ENCODE measurements at places on chromosomes 1 and 21.

- peak; percentile 76 for DNase-seq
These were observed 92.1 kb upstream of the CD53 start for GRCh38 chr1:110780600-110781484.

DNA sequence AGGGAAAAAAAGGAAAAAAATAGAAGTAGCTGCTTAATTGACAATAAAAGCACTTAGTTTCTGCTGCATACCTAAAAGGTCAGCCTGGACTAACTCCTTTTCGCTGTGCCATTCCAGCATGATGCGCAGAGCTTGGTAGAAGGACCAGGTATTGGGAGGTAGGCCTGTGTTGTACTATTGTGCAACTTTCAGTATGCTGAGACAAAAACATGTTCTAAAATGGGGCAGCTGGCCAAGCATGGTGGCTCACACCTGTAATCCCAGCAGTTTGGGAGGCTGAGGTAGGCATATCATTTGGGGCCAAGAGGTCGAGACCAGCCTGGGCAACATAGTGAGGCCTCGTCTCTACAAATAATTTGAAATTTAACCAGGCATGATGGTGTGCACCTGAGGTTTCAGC, 15.0 kb upstream of the SCCPDH start:
- no peak for DNase-seq

- DNase-seq = no peak
These were observed 82.3 kb downstream of the LTN1 start for GRCh38 chr21:28910280-28910887.

DNA sequence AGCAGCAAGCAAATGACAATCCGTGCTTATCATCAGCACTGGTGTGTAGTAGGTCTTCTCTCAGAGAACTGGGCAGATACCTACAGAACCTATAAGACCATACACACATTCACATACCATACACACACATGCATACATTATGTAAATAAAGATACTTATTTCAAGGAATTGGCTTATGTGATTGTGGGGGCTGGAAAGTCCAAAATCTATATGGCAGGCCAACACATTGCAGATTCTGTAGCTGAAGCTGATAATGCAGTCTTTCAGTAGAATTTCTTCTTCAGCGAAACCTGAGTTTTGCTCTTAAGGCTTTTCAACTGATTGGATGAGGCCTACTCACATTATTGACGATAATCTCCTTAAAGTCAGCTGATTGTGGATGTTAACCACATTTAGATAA, 24.1 kb downstream of the RAP1A start:
- no peak for DNase-seq

GRCh38 chr21:45376459-45377324, 28.3 kb upstream of the COL18A1 start:
- no peak for DNase-seq

GRCh38 chr1:62082456-62083363, 111.9 kb upstream of the L1TD1 start:
- DNase-seq = peak; percentile 68

DNA sequence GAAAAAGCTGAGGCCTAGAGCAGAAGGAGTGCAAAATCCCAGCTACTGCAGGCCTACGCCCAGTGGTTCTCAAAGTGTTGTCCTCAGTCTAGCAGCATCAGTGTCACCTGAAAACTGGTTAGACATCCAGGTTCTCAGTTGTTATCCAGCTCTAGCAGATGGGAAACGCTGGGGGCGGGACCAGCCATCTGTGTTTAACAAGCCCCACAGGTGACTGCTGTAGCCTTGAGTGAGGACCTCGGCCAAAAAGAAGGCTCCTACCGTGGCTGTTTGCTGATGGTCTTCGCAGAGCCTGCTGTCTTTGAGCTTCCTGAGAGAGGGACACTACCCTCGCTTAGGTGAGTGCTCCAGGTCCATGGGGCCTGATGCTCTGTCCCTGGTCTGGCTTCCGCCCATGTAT, 69.7 kb downstream of the LRRN2 start:
- no peak for DNase-seq

DNA sequence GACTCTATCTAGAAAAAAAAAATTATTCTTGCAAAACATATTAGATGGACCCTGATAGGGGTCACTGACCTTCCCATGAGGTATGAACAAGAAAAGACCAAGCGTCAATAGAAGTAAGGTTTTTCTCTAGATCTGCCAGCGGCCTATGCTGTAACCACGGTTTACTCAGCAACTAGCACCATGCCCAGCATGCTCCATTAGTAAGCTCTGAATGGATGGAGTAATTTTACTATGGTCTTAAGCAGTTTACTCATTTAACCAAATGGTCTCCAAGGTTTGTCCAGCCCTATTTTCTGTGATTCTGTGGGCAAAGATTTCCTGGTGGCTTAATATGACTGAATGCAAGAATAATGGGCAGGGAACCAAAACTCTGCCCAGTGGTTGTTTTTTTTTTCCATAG, 113.9 kb downstream of the ADSS2 start:
- DNase-seq = no peak

GRCh38 chr1:202959276-202959620, 1.1 kb upstream of the ADIPOR1 start:
- no peak for DNase-seq

GRCh38 chr21:37032877-37033471, 26.5 kb downstream of the RIPPLY3 start:
- DNase-seq = peak; percentile 64

GRCh38 chr1:14737561-14738094, 139.1 kb downstream of the KAZN start:
- DNase-seq = no peak

DNA sequence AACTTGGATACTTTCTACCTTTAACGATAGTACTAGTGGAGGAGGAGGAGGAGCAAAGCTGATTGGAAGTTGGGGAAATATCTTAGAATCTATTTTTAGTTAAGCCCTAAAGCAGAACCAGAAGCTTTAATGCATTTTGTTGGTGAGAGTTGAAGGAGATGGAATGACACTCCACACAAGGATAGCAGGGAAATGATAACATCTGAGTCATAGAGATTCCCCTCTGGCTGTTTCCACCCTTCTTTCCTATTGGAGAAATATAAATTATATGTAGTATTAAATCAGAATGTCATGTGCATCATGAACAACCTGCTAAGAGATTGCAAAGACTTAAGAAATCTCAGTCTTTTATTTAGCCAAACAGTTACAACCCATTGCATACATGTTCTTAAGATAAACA, 1357.7 kb downstream of the NCAM2 start:
- DNase-seq = no peak

DNA sequence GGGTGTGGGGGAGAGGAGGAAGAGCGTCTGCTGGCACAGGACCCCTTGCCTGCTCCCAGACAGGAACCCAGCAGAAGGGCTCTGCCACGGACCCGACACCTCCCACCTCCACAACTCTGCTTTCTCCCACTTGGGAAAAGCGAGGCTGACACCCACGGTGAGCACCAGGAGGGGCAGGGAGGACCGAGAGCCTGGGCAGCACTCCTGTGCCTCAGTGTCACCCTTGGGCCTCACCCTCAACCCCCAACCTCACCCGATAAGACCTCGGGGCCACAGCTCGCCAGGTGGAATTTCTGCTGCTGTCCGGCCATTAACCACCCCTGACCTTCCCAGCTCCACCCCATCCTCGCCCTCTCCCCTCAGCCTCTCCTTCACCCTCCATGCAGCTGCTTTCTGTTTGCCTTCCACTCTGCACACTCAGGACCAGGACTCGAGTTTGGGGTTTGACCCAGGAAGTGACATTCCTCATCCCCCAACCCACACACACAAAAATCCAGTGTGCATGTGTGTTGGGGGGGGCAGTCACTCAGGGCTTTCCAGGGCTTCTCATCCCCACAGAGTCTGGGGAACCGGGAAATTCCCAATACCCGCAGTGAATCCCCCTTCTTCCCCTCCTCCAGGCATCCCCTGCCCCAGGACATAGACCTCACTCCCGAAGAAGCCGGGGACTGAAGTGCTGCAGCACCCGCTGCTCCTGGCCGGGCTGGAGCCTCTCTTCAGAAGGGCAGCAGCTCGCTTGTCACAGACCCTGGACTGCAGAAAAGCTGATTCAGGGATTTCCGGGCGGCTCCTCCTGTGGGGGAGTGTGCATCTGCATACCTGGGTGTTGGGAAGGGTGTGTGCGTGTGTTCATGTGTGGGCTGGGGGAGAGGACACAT, 65.8 kb downstream of the SYT2 start:
- DNase-seq = no peak

- no peak for DNase-seq
These were observed 21.1 kb downstream of the QSOX1 start for GRCh38 chr1:180175806-180176205.

DNA sequence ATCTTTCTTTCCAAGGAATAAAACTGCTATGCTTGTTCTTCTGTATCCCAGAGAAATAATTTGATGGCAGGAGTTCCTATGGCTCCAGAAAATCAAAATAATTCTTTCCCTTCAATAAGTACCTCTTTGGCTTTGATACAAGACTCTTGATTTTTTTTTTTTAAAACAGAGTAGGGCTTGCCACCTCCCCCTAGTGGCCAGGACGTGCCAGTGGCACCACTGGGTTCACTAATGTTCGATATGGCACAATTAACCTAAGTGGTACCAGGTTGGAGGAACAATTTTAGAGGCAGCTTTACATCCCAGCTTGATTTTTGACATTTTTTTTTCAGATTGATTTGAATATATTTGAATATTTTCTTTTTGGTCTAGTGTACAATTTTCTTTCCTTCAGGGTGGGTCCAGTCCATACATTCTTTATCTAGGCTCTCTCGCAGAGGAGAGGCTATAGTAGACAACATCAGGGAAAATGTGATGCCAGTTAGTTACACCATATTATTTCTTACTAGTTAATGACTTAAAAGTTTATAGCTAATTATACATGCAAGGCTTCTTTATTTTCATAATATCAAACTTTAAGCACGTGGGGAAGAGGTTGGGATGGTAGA, 330.9 kb downstream of the S1PR1 start:
- DNase-seq = peak; percentile 60

- DNase-seq = no peak
These were observed 136.0 kb downstream of the PLXNA2 start for GRCh38 chr1:208108213-208108608.

DNA sequence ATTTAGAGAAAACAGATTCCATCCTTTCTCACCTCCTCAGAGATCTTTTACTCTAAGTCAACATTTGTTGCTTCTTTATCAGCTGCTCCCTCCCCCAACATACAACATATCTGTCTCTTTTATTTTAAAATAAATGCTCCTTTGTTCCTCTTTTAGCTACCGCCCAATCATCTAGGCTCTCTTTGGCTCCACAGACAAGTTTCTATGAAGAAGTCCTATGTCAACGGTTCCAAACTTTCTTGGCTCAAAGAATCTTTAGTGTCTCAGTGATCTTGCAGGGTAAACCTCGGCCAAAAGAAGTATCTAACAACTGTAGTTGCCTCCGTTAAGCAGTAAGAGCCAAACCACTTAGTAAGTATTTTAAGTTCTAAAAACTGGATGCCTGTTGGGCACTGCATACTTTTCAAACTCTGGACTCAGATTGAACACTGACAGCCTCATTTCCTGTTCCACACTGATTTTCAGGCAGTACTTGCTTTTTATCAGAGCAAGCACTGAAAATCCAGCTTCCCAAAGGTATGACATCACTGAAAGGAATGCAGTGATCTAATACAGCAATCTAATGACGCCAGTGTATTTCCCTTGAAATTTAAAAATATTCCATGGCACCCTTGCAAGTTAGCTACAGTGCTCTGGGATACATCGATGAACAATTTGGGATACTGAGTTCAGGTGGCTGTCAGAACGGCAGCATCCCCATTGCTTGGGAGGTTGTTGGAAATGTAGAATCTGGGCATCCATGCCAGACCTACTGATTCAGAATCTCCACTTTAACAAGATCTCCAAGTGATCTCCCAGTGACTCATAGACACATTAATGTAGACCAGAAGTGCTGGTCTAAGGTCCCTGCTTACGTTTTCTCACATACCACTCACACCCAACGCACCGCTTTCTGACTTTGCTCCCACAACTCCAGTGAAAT, 26.8 kb downstream of the EGLN1 start:
- DNase-seq = peak; percentile 90

DNA sequence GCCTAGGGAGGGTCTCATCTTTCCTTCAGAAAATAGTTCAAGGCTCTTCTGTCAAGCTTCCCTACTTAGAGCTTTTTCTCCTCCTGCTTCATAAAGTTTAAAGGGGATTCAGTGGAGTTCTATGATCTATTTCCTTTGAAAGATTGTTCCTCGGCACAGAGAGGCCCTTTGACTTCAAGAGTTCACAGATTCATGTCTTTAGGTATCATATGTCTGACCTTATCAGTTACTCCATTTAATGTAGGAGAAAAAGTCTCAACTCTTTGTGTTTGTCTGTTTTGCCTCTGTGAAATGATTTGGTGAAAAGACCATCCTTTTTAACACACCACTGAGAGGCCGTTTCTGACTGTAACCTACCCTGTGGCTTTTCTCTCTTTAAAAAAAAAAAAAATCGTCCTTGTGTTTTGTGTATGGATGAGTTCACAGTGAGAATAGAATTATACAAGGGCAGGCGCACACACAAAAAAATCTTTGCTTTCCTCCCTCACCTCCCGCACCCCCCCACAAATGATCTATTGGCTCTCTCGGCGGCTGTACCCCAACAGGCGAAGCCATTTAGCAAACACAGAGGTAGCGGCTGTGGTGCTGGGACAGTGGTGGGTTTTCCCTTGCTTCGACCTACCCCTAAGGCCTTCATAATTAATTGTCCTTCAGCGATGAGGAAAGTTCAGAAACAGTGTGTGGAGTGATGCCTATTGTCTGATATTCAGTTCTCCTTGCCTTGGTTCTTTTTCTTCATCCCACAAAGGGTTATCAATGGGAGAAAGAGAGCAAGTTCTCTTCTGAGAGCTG, 29.6 kb downstream of the PROX1 start:
- no peak for DNase-seq

- no peak for DNase-seq
These were observed 25.8 kb upstream of the PPT1 start for GRCh38 chr1:40122855-40123254.

GRCh38 chr1:207918011-207918410, 7.1 kb upstream of the CD34 start:
- DNase-seq = no peak

DNA sequence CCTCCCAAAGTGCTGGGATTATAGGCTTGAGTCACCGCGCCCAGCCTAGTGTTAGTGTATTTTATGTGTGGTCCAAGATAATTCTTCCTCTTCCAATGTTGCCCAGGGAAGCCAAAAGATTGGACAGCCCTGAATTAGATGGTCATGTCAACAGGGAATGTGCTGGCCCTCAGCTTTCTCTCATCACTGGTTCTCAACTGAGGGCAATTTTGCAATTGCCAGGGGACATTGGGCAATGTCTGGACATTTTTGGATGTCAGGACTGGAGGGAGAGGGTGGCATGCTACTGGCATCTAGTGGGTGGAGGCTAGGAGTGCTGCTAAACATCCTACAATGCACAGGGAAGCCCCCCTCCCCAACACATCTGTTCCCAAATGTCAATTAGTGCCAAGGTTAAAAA, 95.0 kb downstream of the LAMC2 start:
- DNase-seq = peak; percentile 58
